Suppressor macrophage (primary cell): ENCODE measurements at places on chromosomes 11 and 22.

DNA sequence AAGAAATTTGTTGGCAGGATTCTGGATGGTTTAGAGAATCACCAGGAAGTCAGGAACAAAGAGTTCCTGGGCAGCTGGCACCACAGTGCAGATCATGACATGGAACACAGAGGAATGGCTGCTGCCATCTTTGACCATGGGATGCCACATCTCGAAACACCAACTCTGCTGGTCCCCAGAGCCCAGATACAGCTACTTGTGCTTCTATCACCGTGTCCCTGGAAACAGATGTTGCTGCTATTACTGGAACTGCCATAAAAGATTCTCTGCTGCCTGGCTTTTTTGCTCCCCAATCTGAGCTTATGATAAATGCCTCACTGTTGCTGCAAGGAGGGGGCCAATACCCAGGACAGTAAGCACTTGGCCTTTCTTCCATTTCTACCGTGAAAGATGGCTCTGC, 185.2 kb downstream of the CSNK2A3 start:
- no peak for DNase-seq

- no peak for DNase-seq
These were observed 326.1 kb upstream of the NCAM1 start for GRCh38 chr11:112634995-112635737.

DNA sequence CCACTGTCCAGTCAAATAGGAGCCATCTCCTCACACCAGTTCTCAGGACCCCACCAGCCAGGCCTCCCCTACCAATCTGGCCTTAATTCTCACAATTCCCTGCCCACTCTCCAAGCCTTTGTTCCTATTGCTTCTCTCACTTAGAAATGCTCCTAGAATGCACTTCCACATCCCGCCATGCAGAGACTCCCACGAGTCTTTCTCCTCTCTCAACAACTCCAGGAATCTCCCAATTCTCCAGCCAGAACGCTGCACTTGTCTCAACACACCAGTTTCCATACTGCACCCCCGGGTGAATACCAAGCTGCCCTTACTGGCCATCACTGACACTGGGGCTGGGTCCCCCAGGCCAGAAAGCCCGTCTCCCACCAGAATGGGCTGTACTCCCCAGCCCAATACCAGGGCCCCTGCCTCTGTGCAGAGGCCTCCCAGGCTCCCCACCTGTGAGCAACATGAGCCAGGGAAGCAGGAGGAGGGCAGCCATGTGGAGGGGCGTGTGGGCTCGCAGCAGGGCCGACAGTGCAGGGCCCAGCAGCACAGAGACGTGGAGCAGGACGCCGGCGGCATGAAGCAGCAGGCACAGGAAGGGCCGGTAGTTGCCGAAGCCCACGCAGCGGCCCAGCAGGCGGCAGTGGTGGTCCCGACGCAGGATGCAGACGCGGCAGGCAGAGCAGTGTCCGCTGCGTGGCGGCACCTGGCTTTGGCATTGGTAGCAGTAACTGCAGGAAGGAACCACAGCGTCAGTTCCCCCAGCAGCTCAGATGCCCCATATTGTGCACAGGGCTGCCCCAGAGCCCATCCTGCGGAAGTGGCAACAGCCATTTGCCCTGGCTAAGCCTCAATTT, 2.4 kb downstream of the ZDHHC24 start:
- peak; percentile 50 for DNase-seq

DNA sequence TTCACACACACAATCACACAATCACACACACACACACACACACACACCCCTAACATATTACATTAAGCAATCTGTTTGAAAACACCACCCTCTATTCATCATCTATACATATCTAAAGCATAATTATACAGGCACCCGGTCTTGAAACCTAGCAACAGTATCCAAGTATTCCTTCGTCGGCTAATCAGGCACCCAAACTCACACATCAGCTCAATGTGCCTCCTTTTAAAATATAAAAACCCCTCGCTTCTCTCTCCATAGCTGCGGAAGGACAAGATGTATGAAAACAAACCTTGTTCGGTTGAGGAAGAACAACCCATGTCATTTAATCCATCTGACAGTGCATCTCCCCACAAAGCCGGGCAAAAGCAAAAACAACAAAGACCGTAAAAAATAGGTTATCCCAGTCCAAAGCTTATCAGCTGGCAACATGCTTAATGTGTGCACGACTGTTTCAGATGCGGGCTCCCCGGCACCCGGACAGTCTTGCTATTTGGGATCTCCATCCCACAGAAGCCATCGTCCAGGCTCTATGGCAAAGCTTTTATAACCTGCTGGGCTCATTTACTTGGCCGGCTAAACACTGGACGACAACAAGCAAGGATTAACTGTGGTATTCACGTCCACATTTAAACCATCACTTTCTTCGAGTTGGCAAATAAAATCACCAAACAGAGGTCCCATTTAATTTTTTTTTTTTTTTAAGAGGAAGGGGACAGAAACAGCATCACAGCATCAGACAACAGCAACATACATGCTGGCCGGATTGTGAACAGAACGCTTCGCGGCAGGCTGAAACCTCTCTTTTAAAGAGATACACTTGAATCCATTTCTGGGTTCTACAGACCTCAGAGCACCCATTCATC, 365.5 kb downstream of the SHANK2 start:
- no peak for DNase-seq

DNA sequence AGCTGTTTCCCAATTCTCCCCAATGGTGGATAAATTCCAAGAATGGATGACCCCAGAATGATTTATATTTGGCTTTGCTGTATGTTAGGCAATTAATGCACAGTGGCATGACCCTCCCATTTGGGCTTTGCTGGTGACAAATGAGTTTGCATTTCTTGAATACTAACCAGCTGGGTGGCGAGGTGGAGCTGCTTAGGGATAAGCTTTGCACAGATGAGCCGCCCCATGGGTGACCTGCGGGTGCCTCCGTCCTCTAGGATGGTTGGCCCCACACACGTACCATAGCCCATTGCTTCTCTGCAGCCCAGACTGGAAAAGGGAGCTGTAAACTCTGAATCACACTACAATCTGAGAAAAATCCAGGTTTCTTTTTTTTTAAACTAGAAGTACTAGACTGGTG, 94.6 kb downstream of the NTM start:
- DNase-seq, result no peak

DNA sequence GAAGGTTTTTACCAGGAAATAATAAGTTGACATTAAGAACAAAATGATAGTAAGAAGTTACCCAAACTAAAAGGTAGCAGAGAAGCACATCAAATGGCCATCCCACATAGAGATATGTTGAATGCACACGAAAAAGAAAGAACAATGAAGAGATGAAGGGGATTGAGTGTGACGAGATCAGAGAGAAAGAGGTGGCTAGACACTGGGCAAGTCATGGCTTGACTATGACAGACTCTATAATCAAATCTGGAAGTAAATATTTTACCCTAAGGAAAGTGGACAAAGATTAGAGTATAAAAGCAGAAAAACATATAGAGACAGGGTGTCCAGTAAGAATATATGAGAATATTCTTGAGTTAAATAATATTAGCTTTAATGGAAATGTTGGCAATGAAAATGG, 31.4 kb downstream of the CASP12 start:
- no peak for DNase-seq

DNA sequence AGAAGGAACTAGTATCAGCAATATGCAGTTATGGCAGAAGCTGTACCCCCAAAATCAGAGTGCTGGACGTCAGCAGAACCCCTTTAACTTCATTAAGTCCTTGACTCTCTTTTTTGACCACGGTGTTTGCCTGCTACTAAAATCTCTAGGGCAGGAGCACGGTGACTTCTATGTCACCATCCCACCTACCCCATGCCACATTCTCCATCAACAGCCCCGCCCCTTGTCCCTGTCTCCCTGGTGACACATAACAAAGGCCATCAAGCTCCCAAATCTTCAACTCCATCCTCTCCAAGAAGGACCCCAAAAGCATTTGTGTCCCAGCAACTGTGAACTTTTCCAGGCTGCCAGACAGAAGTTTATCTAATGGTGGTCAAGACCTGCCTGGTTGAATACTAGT, 894 bp downstream of the ADA2 start:
- DNase-seq, result no peak

- DNase-seq, result no peak
These were observed 212.5 kb downstream of the TBC1D22A start for GRCh38 chr22:46974631-46975585.

DNA sequence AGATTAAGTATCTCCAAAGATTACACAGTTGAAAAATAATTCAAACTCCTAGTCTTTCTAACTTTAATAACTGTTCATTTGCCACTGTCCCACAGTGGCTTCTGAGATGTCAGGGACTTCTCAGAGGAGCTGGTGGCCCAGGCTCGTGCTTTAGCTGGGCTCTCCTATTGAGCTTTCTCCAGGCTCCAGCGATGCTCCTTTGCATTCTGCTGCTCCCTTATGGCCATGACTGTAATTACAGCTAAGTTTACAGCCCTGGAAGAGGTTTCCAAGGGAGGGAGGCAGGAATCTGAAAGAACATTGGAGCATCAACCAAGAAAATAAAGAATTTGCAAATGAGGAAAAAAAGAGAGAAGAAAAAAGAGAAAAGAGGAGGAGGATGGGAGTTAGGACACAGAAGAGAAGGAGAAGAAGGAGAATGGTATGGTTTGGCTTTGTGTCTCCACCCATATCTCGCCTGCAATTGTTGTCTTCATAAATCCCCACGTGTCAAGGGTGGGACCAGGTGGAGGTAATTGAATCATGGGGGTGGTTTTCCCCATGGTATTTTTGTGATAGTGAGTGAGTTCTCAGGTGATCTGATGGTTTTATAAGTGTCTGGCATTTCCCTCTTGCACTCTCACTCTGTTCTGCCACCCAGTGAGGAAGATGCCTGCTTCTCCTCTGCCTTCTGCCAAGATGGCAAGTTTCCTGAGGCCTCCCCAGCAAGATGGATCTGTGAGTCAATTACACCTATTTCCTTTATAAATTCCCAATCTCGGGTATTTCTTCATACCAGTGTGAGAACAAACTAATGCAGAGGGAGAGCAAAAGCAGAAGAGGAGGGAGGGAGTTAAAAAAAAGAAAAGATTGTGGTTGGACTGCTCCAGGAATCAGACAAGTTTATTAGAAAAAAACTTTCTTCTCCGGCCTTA, 857.0 kb downstream of the KCNA4 start:
- peak; percentile 2 for DNase-seq

DNA sequence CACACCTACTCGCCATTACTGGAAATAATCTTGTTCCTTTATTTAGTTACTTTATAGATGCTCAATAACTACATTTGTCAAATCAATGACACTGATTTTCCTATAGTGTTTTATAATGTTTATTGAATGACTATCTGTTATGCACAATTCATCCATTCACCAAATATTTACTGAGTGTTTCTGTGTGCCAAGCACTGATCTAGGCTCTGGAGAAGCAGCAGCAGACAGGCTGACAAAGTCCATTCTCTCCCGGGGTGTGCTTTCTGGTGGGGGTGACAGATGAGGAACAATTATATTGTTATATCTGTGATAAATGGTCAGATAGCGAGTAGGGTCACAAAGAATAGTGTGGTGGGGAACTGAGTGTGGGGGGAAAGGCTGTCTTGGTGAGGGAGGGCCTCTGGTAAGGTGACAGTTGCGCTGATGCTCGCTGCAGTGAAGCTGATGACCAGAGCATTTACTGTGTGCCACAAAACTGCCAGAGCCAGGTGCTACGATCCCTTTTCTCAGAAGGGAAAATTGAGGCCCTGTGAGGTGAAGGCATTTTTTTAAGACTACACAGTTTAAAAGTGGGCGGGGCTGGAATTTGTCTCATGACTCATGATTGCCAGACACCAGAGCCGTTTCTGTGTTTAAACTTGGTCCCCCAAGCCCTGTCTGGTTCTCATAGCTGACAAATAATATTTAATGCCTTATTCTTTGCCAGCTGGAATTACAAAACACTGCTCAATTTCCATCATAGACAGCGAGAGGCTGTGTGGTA, 10.2 kb downstream of the PACS1 start:
- peak; percentile 48 for DNase-seq

GRCh38 chr11:70460111-70460510, 61.8 kb downstream of the CTTN start:
- no peak for DNase-seq

- DNase-seq, result no peak
These were observed 106.4 kb upstream of the TENM4 start for GRCh38 chr11:79547256-79547655.

DNA sequence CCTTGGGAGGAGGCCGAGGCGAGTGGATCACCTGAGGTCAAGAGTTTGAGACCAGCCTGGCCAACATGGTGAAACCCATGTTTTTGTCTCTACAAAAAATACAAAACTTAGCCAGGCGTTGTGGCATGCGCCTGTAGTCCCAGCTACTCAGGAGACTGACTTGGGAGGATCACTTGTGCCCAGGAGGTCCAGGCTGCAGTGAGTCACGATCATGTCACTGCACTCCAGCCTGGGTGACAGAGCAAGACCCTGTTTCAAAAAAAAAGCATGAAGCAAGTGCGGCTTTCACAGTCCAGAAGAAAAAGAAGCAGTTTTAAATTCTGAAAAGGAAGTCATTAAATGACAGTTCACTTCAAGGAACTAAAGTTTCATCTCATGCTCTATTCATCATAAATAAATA, 7.1 kb upstream of the LTO1 start:
- DNase-seq, result no peak

GRCh38 chr22:30667494-30668385, at the start of gene DUSP18:
TSS of gene DUSP18 (minus strand) at chr22:30667875. CDS start at chr22:30664003, 3,872 bp downstream.
- DNase-seq, result peak; percentile 96

DNA sequence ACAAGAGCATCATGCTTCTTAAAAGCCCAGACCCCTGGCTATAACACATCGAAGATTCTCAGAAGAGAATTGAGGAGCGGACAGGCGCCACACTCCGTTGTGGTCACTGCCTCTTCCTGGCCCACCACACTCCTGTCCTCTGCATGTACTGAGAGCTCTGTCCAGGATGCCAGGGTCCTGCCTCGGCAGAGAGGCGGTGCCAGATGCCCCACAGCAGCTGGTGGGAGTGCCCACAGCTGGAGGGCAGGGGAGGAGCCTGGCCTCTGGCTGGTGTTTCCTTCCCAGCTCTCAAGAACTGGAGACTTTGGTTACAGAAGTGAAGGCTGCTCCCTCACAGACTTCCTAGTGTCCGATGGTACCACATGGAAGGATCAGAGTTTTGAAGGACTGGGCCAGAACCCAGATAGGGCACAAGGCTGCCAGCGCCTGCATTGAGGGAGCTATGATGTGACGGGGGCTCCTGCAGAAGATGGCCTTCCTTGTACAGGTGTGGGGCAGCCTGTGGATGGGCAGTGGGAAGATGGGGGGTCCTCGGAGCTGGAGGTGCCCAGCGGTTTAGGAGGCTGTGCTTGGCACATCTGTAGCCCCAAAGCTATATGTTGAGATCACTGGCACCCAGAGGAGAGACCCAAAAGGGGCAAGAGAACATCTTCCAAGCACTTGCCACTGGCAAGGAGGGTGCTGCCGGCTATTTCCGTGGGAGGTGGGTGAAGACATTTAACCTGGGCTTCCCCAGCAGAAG, 19.4 kb downstream of the RSPH14 start:
- no peak for DNase-seq

DNA sequence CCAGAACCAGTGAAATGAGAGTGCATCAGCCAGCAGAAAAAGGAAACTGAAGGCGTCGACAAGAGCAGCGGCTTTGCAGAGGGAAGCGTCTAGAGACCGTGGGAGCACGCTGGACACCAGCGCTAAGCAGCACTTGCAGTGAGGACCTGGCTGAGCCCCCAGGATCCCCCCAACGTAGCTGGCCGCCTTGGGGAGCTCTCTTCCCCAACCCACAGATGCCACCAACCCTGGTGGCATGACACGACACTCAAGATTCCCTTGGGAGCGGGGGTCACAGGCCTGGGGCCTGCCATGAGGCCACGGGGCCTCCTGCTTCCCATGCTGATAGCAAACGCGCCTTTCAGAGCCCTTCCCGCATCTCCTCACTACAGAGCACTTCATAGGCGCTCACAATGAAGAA, 13.4 kb upstream of the TESMIN start:
- no peak for DNase-seq
